ENCODE measurements at places on chromosomes 16 and 17. TPM values are rescaled to one million over a fixed set of nuclear protein-coding genes. Genes with fewer than 3 reads are reported as not detected.
A peak's percentile ranks its signal among the peaks of the same experiment; 100 is the strongest.

- no peak overlapping the region for H3K27ac ChIP-seq
- H3K36me3 ChIP-seq, result no peaks in the 10 kb centered on the region
- peak; percentile 8 for DNase-seq
Observed at GRCh38 chr16:53372992-53373871, 61.0 kb upstream of the RBL2 start.

GRCh38 chr17:36463916-36464764 lies 22.3 kb upstream of the ZNHIT3 start:
- DNase-seq, result peak; percentile 89
- no peaks in the 10 kb centered on the region for H3K36me3 ChIP-seq
- H3K4me3 ChIP-seq, result no peak overlapping the region
- H3K4me1 ChIP-seq, result no peaks in the 10 kb centered on the region
- H3K27me3 ChIP-seq, result peaks cover 20% of the 10 kb centered on the region

GRCh38 chr16:4865231-4865860 lies 18.1 kb downstream of the UBN1 start:
- peaks cover 3% of the 10 kb centered on the region for H3K4me1 ChIP-seq
- peaks cover 29% of the 10 kb centered on the region for H3K36me3 ChIP-seq
- H3K4me3 ChIP-seq, result no peak overlapping the region
- no peaks in the 10 kb centered on the region for H3K27me3 ChIP-seq

DNA sequence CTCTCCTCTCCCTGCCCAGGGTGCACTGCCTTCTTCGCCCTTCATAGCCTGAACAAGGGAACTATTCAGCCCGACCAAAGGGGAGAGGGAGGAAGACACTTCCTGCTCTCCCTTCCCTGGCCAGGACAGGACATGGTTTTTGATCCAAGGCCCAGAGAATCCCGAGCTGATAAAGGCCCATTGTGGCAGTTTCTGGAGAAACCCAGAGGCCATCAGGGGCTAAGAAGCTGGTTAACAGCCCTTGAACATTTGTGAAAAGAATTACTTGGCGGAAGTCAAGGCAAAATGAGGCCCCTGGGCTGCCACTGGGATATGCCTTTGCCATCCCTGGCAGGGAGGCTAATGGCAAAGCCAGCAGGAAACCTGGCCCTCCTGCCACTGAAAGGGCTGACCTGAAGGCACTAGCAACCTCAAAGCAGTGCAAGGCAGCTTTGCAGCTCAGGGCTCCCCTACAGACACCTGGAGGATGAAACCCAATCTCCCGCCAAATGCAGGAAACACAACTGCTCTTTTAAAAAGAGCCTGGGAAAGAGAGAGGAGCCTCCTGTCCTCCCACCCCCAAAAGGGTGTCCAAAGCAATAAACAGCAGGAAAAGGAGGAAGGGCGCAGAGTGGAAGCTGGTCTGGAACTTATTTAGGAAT lies 12.6 kb downstream of the PHB1 start:
- H3K27me3 ChIP-seq, result no peaks in the 10 kb centered on the region
- H3K36me3 ChIP-seq, result peaks cover 24% of the 10 kb centered on the region
- no peak for DNase-seq
- H3K4me3 ChIP-seq, result no peak overlapping the region
- no peak overlapping the region for H3K27ac ChIP-seq
- H3K4me1 ChIP-seq, result no peaks in the 10 kb centered on the region

The SHISA9 gene
- 0.46 TPM for total RNA-seq

The EIF5A gene
- total RNA-seq, result 104 TPM
